ENCODE measurements at places on chromosomes 2 and 18. TPM values are rescaled to one million over a fixed set of nuclear protein-coding genes. Genes with fewer than 3 reads are reported as not detected.

TCF7L1 gene
- 13.3 TPM for total RNA-seq

CCDC178 gene
- total RNA-seq, result not detected

VAPA gene
- 259 TPM for total RNA-seq

- no peak overlapping the region for H3K27ac ChIP-seq
- peaks cover 28% of the 10 kb centered on the region for H3K36me3 ChIP-seq
- no peaks in the 10 kb centered on the region for H3K4me1 ChIP-seq
- H3K27me3 ChIP-seq, result no peaks in the 10 kb centered on the region
Measured at GRCh38 chr2:69992310-69993047, 31.0 kb upstream of the ASPRV1 start.

- no peak for DNase-seq
- H3K4me3 ChIP-seq, result no peak overlapping the region
- H3K27me3 ChIP-seq, result no peaks in the 10 kb centered on the region
- no peaks in the 10 kb centered on the region for H3K4me1 ChIP-seq
- H3K36me3 ChIP-seq, result no peaks in the 10 kb centered on the region
- no peak overlapping the region for H3K27ac ChIP-seq
Measured at GRCh38 chr2:120963997-120964705, 228.5 kb downstream of the GLI2 start.

DNA sequence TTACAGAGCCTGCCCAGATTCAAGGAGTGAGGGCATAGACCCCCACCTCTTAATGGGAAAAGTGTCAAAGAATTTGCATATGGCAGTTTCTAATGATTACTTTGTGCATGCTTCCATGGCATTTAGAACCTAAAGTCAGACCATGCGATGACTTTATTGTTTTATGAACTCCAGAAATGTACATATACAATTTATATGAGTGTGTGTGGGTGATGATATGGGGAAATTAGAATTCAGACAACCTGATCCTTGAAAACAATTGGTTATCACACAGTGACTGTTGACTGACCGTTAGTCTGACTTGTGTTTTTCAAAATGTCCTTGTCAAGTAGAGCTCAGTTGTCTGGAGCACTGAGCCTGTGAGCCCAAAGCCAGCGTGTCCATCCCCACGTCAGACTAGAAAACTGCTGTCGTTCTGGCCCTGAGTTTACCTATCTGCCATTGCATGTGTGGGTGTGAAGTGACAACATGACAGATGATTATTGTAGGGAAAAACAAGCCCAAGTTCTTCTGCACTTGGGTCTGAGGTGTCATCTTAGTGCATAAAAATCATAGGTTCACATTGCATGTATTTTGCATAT lies 128.4 kb downstream of the MYO3B start:
- no peaks in the 10 kb centered on the region for H3K4me1 ChIP-seq
- H3K27me3 ChIP-seq, result no peaks in the 10 kb centered on the region
- DNase-seq, result no peak
- no peak overlapping the region for H3K4me3 ChIP-seq
- no peak overlapping the region for H3K27ac ChIP-seq

DNA sequence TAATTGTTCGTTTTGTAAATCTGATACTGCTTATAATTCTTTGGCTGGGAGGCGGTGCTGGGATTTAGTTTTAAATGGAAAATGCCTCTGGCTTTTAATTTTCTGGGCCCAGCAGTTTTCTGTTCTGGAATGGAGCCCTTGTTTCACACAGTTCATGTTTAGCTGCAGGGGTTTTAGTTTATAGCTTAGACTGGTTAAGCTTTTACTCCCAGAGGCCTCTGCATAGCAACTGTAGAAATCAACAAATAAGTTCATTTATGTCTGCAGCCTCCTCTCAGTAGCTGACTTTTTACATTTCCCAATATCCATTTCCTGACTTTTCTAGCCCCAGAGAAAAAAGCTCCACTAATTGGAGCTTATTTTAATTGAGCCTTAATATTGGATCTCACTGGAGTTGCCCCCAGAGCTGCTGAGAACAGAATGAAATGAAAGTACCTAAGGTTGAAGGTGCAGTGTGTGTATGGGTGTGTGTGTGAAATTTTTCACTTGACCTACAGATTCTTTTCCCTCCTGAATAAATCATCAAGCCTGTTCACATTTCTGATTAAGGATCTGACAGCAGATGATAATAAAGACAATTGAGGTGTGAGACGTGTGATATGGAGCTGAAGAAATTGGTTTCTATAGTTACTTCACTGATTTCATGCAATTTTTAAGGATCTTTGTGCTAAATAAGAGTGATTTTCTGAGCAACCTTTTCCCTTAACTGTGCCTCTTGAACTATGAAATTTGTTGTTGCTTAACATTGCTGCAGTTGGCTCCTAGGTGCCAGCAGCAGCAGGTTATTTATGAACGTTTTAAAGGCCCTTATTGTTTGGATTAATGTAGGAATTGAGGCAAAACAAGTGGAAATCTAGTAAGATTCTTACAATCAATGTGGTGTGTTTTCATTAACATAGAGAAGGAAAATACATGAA lies 109.6 kb downstream of the TAF4B start:
- no peak overlapping the region for H3K27ac ChIP-seq
- H3K4me3 ChIP-seq, result no peak overlapping the region
- no peak for DNase-seq
- H3K27me3 ChIP-seq, result no peaks in the 10 kb centered on the region

OTX1 gene
- total RNA-seq, result not detected

XRCC5 gene
- total RNA-seq, result 140 TPM

DNA sequence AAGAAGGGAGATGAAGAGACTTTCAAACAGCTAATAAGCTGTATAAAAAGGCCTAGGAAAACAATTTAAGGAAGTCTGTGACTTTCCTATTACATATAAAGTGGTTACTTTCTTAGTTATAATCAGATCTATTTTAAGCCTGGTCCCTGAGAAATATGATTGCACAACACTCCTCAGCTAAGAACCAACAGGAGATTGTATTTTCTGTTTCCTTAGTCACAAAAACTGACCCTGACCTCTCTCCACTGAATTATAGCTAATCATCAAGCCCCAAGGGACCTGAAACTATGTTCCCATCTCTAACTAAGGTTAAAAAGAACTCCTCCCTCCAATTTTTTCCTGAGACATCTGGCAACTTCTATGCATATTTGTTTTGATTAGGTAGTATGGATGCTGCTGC lies 106.9 kb downstream of the ROCK1 start:
- no peak overlapping the region for H3K4me3 ChIP-seq
- no peak for DNase-seq
- peak overlapping the region; percentile 50 for H3K27ac ChIP-seq
- H3K27me3 ChIP-seq, result no peaks in the 10 kb centered on the region
- peaks cover 15% of the 10 kb centered on the region for H3K4me1 ChIP-seq

- no peak overlapping the region for H3K4me3 ChIP-seq
- no peaks in the 10 kb centered on the region for H3K27me3 ChIP-seq
- H3K36me3 ChIP-seq, result no peaks in the 10 kb centered on the region
Measured at GRCh38 chr2:68290901-68291300, 28.8 kb downstream of the CNRIP1 start.

DNA sequence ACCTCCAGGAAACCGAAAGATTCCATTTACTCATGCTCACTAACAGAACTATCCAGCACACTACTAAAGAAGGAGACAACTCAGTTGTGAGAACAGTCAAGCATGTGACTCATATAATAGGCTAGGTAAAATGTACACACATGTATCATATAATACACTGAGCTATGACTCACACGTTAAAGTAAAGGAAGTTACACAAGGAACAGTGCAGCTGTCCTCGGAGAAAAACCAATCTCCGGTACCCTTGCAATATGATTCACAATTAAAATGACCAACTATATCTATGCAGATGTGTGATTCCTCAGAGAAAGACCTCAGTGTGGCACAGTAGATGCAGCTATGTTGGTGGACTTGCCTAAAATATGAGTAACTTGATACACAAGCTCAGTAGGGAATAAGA lies 76.5 kb downstream of the STRN start:
- H3K36me3 ChIP-seq, result peaks cover 71% of the 10 kb centered on the region
- H3K4me1 ChIP-seq, result no peaks in the 10 kb centered on the region
- H3K27ac ChIP-seq, result peak overlapping the region; percentile 42
- no peaks in the 10 kb centered on the region for H3K27me3 ChIP-seq

GRCh38 chr2:143258126-143258892 lies 129.1 kb downstream of the ARHGAP15 start:
- H3K27me3 ChIP-seq, result no peaks in the 10 kb centered on the region
- H3K4me3 ChIP-seq, result no peak overlapping the region
- H3K36me3 ChIP-seq, result no peaks in the 10 kb centered on the region
- no peaks in the 10 kb centered on the region for H3K4me1 ChIP-seq

GRCh38 chr18:45571714-45572113 lies 43.6 kb upstream of the SLC14A2 start:
- H3K27ac ChIP-seq, result no peak overlapping the region
- no peaks in the 10 kb centered on the region for H3K4me1 ChIP-seq
- H3K27me3 ChIP-seq, result no peaks in the 10 kb centered on the region
- no peaks in the 10 kb centered on the region for H3K36me3 ChIP-seq

- DNase-seq, result no peak
- no peaks in the 10 kb centered on the region for H3K36me3 ChIP-seq
- H3K4me1 ChIP-seq, result no peaks in the 10 kb centered on the region
- no peak overlapping the region for H3K27ac ChIP-seq
- no peaks in the 10 kb centered on the region for H3K27me3 ChIP-seq
- H3K4me3 ChIP-seq, result no peak overlapping the region
Measured at GRCh38 chr2:3319134-3319533, 58.5 kb downstream of the EIPR1 start.

DNA sequence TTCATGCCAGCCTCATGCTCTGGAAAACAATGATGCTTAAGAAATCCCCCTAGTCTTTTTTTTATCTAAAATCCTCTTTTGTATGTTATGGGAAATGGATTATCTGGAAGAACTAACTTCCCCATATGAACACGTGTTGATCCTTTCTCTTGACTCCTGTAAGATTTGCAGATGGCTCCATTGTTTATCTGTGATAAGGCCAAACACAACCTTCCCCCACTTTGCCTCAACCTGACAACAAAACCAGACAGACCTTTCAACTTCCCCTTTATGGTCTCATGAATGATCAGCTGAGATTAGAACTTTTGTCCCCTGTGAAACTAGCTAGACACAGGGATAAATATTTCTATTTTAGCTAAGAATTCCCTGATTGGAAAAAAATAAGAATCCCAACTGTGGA lies 828.0 kb upstream of the CDH2 start:
- H3K27me3 ChIP-seq, result no peaks in the 10 kb centered on the region
- H3K4me3 ChIP-seq, result no peak overlapping the region
- no peak overlapping the region for H3K27ac ChIP-seq
- H3K4me1 ChIP-seq, result no peaks in the 10 kb centered on the region

CNGA3 gene
- total RNA-seq, result not detected

DNA sequence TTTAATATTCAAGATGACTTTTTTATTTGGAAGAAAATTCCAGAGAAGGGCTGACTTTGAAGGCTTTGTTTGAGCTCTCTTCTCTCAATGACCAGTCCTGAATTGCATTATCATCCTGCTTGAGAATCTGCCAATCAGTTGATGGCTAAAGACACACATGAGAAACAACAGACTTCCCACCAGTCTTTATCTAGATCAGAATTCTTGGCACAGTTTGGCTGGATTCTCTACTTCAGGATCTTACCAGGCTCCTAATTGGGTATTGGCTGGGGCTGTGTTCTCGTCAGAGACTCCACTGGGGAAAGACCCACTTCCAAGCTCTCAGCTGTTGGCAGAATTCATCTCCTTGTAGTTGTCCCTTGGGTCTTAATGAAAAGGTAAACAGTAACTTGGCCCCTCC lies 86.0 kb downstream of the WDSUB1 start:
- H3K27me3 ChIP-seq, result no peaks in the 10 kb centered on the region
- peaks cover 15% of the 10 kb centered on the region for H3K36me3 ChIP-seq
- no peak for DNase-seq
- H3K4me3 ChIP-seq, result no peak overlapping the region

RMND5A gene
- 87.8 TPM for total RNA-seq

DQX1 gene
- not detected for total RNA-seq

GRCh38 chr2:6909431-6910385 lies 7.5 kb upstream of the RNF144A start:
- H3K36me3 ChIP-seq, result no peaks in the 10 kb centered on the region
- H3K4me1 ChIP-seq, result peaks cover 7% of the 10 kb centered on the region
- no peak overlapping the region for H3K27ac ChIP-seq
- no peaks in the 10 kb centered on the region for H3K27me3 ChIP-seq

UPP2 gene
- total RNA-seq, result not detected

DNA sequence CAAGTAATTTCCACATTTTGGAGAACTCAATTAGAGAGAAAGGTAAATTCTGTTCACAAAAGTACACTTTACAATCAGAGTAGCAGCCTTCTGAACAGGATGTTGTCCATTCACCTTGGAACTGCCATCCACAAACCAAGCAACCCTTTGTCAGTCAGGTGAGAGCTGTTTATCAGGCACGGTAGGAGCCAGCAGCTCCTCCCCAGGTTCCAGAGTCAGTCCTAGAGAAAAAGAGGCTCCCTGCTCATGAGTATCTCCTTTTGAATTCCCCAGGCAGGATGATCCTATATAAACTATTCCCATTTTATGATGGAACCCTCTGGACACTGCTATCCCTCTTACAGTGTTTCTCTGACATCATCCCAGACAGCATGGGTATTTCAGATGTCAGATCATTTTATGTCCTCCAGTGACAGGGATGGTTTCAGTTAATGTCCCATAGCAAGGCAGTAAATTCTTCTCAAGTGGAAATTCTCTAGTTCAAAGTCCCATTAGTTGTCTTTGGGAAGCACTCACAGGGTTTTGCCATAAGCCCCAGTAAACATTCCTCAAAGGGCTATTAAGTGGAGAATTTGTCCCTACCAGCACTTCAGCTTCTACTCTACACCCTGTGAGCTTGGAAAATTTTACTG lies 34.5 kb upstream of the CSRNP3 start:
- no peaks in the 10 kb centered on the region for H3K27me3 ChIP-seq
- no peak overlapping the region for H3K4me3 ChIP-seq
- H3K27ac ChIP-seq, result no peak overlapping the region
- H3K36me3 ChIP-seq, result no peaks in the 10 kb centered on the region
- DNase-seq, result no peak

DNA sequence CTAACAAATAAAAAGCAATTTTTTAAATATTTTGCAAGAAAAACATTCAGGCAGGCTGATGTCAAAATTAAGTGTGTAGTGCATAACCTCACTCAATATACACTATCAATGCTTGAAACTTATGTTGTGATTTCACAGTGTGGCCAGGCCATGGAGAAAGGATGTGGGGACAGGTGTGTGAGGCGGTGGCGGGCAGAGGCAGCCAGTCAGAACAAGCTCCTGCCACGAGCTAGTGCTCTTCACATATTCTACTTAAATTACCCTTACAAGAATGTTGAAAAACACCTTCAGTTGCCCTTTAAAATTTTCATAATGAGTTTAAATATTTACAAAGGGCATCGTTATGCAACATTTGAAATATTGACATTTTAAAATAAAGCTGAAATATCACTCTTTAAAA lies 43.2 kb downstream of the CYB5A start:
- no peaks in the 10 kb centered on the region for H3K27me3 ChIP-seq
- no peak for DNase-seq
- no peaks in the 10 kb centered on the region for H3K36me3 ChIP-seq
- peaks cover 8% of the 10 kb centered on the region for H3K4me1 ChIP-seq

STON1 gene
- total RNA-seq, result 5.6 TPM

CDH19 gene
- total RNA-seq, result 0.13 TPM

DNA sequence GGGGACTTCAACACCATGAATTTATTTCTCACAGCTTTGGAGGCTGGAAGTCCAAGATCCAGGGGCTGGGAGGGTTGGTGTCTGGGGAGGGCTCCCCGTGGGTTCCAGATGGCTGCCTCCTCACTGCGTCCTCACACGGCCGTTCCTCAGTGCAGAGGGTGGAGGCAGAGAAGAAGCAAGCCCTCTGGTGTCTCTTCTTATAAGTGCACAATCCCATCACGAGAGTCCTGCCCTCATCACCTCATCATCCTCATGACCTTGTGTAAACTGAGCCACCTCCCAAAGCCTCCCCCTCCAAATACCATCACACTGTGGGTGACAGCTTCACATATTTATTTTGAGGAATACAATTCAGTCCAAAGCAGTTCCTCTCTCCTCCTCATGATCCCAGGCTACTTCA lies 26.3 kb downstream of the TMEM163 start:
- H3K36me3 ChIP-seq, result no peaks in the 10 kb centered on the region
- no peak overlapping the region for H3K4me3 ChIP-seq
- no peak for DNase-seq
- H3K27me3 ChIP-seq, result no peaks in the 10 kb centered on the region
- H3K27ac ChIP-seq, result no peak overlapping the region

FOXI3 gene
- total RNA-seq, result not detected

All from psoas muscle (tissue), 8 donors.